Activated B cell treated with CpG ODN at 0.5 μM for 24 hours (primary cell): ENCODE measurements at places on chromosomes 4 and X.

DNA sequence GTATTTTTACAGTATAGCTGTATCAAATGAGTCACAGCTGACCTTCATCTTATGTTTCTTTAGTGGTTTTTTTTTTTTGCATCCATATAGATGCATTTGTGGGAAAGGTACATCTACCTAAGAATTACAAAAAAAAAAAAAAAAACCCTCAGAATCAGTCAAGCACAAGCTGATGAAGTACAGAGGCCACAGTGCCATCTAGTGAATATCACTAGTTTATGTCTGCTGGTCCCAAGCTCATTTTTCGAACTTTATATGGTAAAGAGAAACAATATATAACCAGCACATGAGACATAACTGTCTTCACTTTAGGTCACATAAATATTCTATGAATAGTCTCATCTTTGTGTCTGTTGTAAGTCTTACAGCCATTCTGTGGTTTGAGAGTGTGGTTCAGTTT lies 220.1 kb downstream of the DLG3 start:
- DNase-seq, result no peak

DNA sequence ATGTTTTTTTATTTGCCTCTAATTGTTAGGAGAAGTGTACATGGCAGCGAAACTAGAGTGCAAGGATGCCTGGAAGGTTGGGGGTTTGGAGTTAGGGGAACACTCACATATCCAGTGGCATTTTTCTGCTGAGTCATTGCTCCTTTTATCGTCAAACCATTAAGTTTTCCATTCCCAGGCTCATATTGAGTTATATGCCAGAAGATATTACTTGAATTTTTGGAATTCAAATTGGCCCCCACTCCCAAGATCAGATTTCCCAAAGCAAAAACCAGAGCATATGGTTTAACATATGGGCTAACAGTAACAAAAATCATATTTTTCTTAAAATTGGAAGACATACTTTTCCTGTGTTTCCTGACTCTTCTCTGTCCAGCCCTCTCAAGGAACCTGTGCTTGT lies 152.7 kb downstream of the FSTL5 start:
- DNase-seq, result no peak

GRCh38 chr4:23763559-23763958 lies 126.3 kb downstream of the PPARGC1A start:
- no peak for DNase-seq

GRCh38 chrX:26411045-26411444 lies 195.1 kb downstream of the MAGEB5 start:
- DNase-seq, result no peak

DNA sequence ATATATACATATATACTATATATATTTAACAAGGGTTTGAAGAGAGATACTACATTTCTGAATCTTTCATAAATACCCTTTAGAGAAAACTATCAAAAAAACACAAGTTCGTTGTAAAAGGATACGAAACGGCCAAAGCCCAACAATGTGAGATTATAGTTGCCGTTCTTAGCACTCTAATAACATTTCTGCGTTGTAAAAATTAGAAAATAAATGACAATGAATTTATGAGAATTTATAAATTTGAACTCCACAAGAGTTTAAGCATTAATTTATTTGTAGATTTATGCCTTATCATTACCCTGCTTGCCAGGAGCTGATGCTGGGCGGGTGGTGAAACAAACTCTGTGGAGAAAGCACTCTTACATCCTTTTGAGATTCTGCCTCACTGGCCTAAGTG lies 1.1 kb downstream of the WDR17 start:
- DNase-seq, result no peak

GRCh38 chrX:3442691-3443090 lies 96.2 kb upstream of the MXRA5 start:
- no peak for DNase-seq

DNA sequence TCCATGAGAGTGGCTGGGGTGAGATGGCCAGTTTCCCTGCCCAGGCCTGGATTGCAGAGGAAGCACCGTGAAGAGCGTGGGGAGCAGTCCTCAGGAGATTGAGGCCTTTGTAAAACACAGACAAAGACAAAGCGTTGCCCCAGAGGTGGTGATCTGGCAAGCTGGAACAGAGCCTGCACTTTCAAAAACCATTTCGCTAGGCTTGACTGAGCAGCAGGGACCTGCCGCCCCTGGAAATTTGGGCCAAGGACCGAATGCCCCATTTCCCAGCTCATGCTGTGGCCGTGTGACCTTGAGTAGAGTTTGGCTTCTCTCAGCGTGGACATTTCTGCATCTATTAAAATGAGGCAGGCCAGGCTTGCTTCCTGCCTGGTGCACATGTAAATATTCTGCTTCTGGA lies 381.4 kb downstream of the BCOR start:
- no peak for DNase-seq

- no peak for DNase-seq
Measured at GRCh38 chr4:55304303-55304702, 41.7 kb upstream of the SRD5A3 start.

DNA sequence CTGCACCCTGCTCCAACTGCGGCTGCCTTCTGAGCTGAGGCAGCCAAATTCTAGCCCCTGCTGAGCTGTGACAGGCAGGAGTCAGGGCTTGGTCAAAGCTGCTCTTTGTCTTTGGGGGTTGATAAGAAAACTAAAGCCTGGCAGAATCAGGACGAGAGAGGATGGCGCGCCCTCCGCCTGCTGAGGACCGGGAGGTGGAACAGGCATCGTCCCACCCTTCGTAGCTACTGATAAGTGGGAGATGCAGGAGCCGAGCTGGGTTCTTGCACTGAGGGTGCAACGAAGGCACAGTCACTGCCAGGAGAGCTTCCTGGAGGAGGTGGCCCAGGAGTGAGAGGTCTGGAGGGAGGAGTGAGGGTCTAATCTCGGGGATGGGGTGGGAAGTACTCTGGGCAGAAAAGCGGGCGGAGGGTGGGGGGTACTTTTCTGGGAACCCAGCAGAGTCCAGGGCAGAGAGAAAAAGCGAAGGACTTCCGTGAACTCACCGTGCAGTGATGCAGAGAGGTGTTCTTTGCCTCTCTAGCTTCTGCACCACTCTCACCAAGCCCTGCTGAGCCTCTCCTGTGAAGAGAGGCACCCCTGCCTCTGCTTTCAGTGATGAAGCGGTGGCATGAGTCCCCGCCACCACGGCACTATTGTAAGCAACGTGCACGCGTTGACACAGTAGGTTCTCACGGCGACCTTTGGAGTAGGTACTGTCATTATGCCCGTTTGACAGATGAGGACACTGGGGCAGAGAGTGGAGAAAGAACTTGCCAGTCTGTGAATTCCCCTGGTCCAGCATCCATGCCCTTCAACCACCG lies 107.8 kb downstream of the SORCS2 start:
- DNase-seq, result no peak

DNA sequence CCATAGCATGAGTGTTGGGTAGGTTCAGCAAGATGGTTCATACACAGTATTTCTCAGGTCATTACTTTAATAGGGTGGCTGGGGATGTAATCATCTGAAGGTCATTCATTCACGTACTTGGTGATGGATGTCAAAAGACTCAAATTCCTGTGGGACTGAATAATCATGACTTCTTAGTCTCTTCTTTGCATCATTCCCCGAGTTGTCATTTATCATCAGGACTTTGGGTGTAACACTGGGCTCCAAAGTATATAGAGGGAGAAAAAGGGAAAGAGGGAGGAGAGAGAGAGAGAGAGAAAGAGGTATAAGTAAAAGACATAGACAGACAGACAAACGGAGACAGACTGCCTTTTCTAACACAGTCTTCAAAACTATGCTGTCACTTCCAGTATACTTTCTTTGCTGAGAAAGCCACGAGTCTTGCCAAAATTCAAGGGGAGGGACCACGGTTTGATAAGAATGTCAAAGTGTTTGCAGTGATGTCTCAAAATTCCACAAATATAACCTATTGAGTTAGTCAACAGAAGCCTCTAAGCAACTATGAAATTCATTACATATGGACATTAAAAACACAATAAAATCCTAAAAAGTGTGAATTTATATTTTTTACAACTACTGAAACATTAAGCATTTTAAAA lies 55.9 kb downstream of the UGT2A3 start:
- DNase-seq, result no peak

GRCh38 chrX:44282753-44283152 lies 60.7 kb downstream of the EFHC2 start:
- DNase-seq, result no peak

DNA sequence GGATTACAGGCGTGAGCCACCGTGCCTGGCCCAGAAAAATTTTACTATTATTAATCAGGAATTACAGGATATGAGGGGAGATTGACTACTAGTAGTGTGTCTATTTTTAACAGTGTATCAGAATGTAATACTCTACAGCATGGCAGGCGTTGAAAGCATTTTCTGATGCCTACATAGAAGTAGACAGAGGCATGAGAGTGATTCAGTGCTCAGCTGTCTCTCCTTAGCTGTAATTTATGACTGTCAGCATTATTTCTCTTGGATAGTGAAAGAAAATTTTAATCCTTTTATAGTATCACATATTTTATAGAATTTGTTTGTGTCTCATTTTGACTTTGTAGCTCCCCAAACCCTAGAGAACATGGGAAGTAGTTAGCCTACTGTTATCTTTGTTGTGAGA lies 20.7 kb downstream of the ARHGAP24 start:
- no peak for DNase-seq
